Cardiac atrium fibroblast (primary cell): ENCODE measurements at places on chromosomes 2 and 18. TPM values are rescaled to one million over a fixed set of nuclear protein-coding genes. Genes with fewer than 3 reads are reported as not detected.

The REEP1 gene
- total RNA-seq = not detected in 2 replicates

The GCG gene
- not detected in 2 replicates for total RNA-seq

The GTF2A1L gene
- total RNA-seq = 1.3 TPM in 1 of 2 replicates, not detected in the other

The ACOXL gene
- not detected in 2 replicates for total RNA-seq

The SMCHD1 gene
- 35.6 and 49.7 TPM in 2 replicates for total RNA-seq

The GDF7 gene
- 0.16 and 0.36 TPM in 2 replicates for total RNA-seq
